ENCODE measurements at places on chromosomes 5 and 9. TPM values are rescaled to one million over a fixed set of nuclear protein-coding genes. Genes with fewer than 3 reads are reported as not detected.

Gene CCIN
- total RNA-seq = 0.12 TPM

Gene SV2C
- total RNA-seq = 0.20 TPM

Gene RORB
- total RNA-seq = 6.5 TPM

- DNase-seq = no peak
Measured at GRCh38 chr5:81881595-81881994, 90.2 kb upstream of the ATG10 start.

- no peak for DNase-seq
Measured at GRCh38 chr5:173247041-173247440, 12.0 kb upstream of the NKX2-5 start.

- DNase-seq = no peak
Measured at GRCh38 chr5:91424638-91425436, 41.7 kb upstream of the ARRDC3 start.

- DNase-seq = peak; percentile 78
Measured at GRCh38 chr9:3732077-3733038, 206.6 kb upstream of the RFX3 start.

- no peak for DNase-seq
Measured at GRCh38 chr9:86705490-86705889, 241.8 kb downstream of the GAS1 start.

- DNase-seq = no peak
Measured at GRCh38 chr9:34254141-34254913, 74.7 kb downstream of the KIF24 start.

All from mucosa of gallbladder (tissue), 1 donor.